ENCODE measurements at places on chromosomes 1 and 21.
A peak's percentile ranks its signal among the peaks of the same experiment; 100 is the strongest.

GRCh38 chr21:28883931-28884330 lies 108.7 kb downstream of the LTN1 start:
- peaks cover 23% of the 10 kb centered on the region for H3K4me1 ChIP-seq
- peaks cover 12% of the 10 kb centered on the region for H3K27me3 ChIP-seq
- H3K36me3 ChIP-seq: peaks cover 12% of the 10 kb centered on the region
- peak overlapping the region; percentile 95 for H3K27ac ChIP-seq
- peak overlapping the region; percentile 83 for H3K4me3 ChIP-seq

DNA sequence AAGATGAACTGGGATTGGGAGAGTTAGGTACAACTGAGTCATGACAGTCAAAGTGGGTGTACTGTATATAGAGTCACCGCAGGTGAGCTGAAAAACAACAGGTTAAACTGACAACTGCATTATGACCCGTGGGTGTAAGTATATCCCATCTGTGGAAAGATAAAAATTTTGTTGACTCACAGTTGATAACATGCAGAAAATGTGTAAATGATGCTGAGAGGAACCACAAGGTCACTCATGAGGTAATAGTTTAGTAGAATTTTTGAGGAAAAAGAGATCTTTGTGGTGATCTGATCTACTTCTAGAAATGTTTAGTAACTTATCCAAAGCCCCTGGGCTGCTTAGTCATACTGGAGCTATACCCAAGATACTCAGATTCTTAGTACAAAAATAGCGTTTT lies 838 bp downstream of the OR2C3 start:
- H3K27ac ChIP-seq: no peak overlapping the region
- no peak for DNase-seq
- H3K27me3 ChIP-seq: no peaks in the 10 kb centered on the region
- no peaks in the 10 kb centered on the region for H3K36me3 ChIP-seq

DNA sequence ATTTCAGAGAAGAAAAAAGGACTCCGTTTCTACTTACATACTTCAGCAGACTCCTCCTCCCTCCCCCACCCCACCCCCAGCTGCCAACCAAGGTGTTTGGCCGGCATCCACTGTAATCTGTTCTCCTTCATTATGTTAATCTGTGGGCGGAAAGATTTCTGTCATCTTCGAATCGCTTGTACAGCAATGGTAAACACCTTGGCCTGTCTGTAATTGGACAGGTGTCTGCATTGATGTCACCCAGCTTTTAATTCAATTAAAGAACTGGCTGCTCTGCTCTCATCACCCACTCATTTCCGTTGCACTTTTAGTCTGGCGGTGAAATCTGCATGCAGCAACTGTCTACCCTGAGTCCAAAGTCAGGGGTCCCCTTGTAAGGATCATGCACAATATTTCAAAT lies 368.6 kb downstream of the USH2A start:
- H3K4me3 ChIP-seq: no peak overlapping the region
- H3K27ac ChIP-seq: no peak overlapping the region
- no peak for DNase-seq
- no peaks in the 10 kb centered on the region for H3K27me3 ChIP-seq
- no peaks in the 10 kb centered on the region for H3K4me1 ChIP-seq

DNA sequence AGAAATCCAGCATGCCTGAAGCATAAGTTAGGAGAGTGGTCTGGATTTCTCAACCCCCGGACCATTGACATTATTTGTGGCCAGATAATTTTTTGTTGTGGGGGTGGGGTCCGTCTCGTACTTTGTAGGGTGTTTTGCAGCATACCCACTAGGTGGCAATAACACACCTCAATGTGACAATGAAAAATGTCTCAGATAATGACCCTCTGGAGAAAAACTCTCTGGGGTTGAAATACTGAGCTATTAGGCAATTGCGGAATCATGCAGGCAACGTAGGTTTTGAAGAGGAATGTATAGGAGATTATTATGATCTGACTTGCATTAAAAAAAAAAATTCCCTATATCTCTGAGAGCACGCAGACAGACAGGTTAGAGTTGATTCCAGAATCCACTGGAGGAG lies 25.3 kb upstream of the RRP15 start:
- no peak overlapping the region for H3K4me3 ChIP-seq
- no peaks in the 10 kb centered on the region for H3K36me3 ChIP-seq
- peaks cover 8% of the 10 kb centered on the region for H3K27me3 ChIP-seq
- no peak overlapping the region for H3K27ac ChIP-seq
- H3K4me1 ChIP-seq: no peaks in the 10 kb centered on the region

DNA sequence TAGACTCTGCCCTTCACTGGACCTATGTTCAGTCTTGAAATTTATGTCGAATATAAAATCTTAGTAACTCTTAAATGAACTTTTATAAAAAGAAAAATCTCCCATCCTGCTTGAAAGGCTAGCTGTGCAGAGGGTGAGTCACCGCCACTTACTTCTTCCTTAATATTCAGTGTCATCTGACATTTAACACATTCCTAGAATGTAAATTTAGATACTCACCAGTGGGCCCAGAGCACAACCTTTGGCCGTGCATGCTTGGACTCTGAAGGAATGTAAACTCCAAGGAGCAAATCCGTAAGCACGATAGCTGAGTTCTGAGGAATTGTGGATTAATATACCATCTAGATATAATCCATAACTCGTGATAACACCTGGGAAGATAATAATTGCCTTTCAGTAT lies 403.3 kb downstream of the KCTD3 start:
- H3K36me3 ChIP-seq: no peaks in the 10 kb centered on the region
- no peaks in the 10 kb centered on the region for H3K4me1 ChIP-seq
- no peaks in the 10 kb centered on the region for H3K27me3 ChIP-seq
- no peak overlapping the region for H3K27ac ChIP-seq
- DNase-seq: no peak

GRCh38 chr1:160726114-160726497 lies 12.9 kb upstream of the SLAMF7 start:
- H3K27ac ChIP-seq: no peak overlapping the region
- no peaks in the 10 kb centered on the region for H3K27me3 ChIP-seq

GRCh38 chr1:157200451-157200850 lies 62.3 kb upstream of the ETV3 start:
- H3K27ac ChIP-seq: no peak overlapping the region
- H3K27me3 ChIP-seq: peaks cover 46% of the 10 kb centered on the region
- no peaks in the 10 kb centered on the region for H3K36me3 ChIP-seq
- DNase-seq: no peak

GRCh38 chr1:44650159-44650831 lies 24.0 kb downstream of the TMEM53 start:
- no peaks in the 10 kb centered on the region for H3K4me1 ChIP-seq
- no peaks in the 10 kb centered on the region for H3K27me3 ChIP-seq
- no peak for DNase-seq
- H3K27ac ChIP-seq: no peak overlapping the region
- H3K4me3 ChIP-seq: no peak overlapping the region
- peaks cover 24% of the 10 kb centered on the region for H3K36me3 ChIP-seq

DNA sequence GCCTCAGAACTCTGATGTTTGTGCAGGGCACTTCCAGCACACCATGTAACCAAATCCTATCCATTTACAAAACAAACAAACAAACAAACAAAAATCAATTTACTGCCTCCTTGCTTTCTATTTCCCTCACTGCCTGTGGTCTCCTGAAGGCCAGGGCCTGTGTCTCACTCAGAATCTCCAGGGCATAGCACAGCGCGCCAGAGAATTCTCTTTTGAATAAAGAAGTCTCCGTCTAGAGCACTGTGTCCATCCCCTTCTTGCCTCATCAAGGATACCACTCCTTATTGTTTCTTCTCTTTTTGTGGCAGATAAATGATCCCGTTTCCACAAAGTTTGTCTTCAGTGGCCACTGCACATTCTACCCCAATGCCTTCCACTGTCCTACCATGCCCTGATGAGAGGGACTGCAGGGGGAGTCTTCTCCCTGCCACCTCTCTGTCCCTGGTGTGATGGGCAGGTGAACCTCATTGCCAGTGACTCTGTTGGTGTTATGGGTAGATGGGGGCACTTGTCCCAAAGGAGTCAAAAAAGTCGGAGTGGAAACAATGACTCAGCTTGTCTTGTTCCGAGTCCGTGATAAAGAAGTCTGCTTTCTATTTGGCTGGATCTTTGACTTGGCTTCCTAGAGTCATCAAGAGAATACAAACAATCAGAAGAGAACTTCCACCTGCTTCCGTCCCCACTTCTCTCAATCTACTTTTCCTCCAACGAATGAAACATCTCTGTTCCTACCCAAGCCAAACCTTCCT lies 30.0 kb downstream of the XCL2 start:
- H3K27ac ChIP-seq: peak overlapping the region; percentile 93
- peaks cover 3% of the 10 kb centered on the region for H3K27me3 ChIP-seq
- H3K4me1 ChIP-seq: peaks cover 80% of the 10 kb centered on the region
- H3K36me3 ChIP-seq: no peaks in the 10 kb centered on the region

- DNase-seq: no peak
- H3K36me3 ChIP-seq: peaks cover 4% of the 10 kb centered on the region
- peaks cover 20% of the 10 kb centered on the region for H3K4me1 ChIP-seq
- no peak overlapping the region for H3K4me3 ChIP-seq
Observed at GRCh38 chr1:93076268-93076667, 2.8 kb upstream of the MTF2 start.

Measured in activated naive CD4-positive, alpha-beta T cell treated with anti-CD3 and anti-CD28 coated beads, Interleukin-2, amount 10 ng/mL, durations not matched to agents 7 days and 5 days (primary cell).